ENCODE measurements at places on chromosomes 3 and 15.

GRCh38 chr15:68230157-68231100 lies 901 bp upstream of the CLN6 start:
- DNase-seq: peak; percentile 69

- DNase-seq: no peak
Measured at GRCh38 chr3:188750617-188751016, 421.2 kb upstream of the TPRG1 start.

GRCh38 chr15:67937153-67937761 lies 97.4 kb upstream of the RNU6-1 start:
- DNase-seq: peak; percentile 26

- no peak for DNase-seq
Measured at GRCh38 chr3:12910356-12911099, 69.2 kb upstream of the RPL32 start.

GRCh38 chr15:74322558-74323180 lies 44.8 kb downstream of the CYP11A1 start:
- DNase-seq: peak; percentile 89

DNA sequence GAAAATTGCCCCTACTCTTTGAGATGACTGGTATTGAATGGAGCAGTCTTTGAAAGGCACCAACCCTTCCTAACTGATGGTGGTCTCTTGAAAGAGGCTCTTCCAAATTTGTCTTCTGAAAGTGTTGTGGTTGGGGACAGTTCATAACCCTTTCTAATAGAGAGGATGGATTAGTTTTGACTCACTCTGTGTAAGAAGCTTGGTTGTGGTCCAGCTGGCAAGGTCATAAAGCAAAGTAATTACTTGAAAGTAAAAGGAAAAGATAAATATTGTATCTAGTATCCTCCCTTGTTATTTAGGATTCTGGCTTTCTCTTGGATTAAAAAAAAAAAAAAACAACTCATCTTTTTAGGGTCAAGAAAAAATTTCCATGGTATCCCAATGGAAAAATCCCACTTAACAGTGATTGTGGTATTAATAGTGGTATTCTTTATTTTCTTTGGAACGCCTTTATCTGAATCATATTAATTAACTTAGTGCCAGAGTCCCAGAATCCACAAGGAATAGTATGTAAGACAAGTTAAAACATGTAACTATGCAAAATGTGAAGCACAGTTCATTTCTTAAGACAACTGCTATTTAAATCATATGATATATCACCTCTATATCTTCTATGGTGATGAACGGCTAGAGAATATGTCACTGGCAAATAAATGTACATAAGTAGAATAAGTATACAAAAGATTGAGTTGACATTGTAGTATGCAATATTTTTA lies 469.3 kb upstream of the CDIN1 start:
- no peak for DNase-seq

DNA sequence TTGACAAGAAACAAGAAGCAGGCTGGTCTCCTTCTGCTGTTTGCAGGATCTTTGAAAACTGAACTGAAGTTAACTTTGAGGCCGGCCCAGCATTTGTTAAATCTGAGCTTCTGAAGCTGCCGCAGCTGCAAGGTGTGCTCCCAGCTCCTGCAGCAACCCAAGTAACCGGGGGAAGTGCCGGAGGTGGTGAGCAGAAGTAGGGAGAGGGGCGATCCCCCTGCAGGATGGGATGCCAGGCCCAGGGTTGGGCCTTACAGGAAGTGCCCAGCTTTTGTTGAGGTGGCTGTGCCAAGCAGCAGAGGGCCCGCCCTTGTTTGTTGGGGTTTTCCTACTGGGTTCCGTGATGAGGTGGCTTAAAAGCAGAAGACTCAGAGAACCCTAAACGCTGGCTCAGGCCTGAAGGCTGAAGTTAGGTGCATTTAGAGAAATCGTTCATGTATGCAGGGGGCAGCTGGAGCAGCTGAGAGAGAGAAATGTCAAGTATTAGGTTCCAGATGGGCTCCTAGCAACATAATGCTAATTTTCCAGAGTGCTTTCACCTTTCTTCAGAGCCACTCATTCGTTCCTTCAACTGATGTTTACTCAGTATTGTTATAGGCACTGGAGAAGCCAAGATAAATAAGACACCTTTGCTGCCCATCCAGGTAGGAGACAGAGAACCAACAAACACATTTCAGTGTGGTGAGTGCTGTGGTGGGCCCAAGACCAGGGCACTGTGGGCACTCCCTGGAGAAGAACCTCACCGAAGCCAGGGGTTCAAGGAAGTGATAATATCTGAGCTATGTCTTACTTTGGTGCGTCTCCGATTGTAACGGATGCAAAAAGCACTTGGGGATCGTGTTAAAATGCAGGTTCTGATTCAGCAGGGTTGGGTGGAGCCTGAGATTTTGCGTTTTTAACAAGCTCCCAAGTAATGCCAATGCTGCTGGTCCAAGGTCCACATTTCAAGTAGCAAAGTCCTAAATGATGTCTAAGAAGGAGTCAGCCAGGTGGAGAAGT lies 42.2 kb upstream of the PLCL2 start:
- DNase-seq: peak; percentile 15
